DMS 273 treated with DMSO at 0.1 percent for 48 hours (cell line): ENCODE measurements at places on chromosomes 1 and 21.

GRCh38 chr1:46300673-46301405, 2.6 kb downstream of the LRRC41 start:
- DNase-seq = no peak

DNA sequence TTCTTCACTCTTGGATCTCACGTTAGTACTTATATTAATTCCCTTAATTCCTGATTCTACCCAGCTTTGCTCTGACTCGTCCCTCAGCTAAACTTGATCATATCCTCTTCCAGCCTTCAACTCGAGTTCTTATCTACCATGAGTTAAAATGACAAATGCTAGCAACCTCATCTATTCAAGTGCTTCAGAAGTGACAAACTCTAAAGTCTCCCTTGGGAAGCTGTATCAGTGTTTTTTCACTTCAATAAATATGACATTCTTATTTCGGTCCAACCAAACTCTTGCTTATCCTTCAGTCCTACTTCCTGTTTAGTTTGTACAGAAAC, 75.3 kb downstream of the FOXJ3 start:
- no peak for DNase-seq

- peak; percentile 88 for DNase-seq
Observed at GRCh38 chr1:108746382-108747170, at the start of gene STXBP3. STXBP3 (plus strand) TSS chr1:108746674; CDS start chr1:108746738, 64 bp downstream.

GRCh38 chr1:169295425-169295824, 72.2 kb downstream of the NME7 start:
- DNase-seq = no peak

DNA sequence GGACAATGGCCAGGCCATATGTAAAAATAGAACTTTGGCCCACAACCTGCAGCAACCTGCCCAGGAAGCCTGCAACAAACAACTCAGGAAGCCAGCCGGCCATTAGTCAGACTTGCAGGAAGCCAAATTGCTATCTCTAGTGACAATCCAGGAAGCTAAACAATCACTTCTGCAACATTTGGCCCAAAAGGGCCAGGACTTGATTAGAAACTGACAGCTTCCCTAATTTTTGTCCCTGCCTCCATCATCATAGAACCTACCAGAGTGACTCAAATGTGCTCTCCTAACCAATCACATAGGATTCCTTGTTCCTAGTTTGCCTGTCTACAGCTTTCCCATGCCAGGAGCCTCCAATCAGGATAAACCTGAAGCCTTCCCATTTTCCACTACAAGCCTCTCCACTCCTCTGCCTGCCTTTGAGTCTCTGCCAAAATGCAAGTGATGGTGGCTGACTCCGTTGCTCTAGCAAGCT, 639.3 kb downstream of the PTPRU start:
- DNase-seq = peak; percentile 62

DNA sequence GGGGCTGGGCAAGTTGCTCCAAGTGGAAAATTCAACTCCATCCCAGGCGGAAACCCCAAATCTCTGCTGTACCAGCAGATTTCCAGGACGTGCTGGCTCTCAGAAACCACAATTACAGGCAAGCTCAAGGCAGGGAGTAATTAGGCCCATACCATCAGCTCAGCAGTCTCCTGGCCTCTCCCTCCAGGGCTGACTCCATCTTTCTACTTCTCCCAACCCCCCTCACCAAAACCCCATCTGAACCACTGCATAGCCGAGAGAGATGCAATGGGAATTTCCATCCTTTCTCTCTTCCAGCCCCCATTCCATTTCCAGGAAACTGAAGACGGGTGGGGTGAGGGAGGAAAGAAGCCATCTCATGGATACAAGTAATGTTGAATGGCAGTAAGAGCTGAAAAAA, 41.2 kb downstream of the ARHGEF11 start:
- DNase-seq = no peak

GRCh38 chr1:223842784-223843183, 3.0 kb downstream of the TP53BP2 start:
- DNase-seq = no peak

DNA sequence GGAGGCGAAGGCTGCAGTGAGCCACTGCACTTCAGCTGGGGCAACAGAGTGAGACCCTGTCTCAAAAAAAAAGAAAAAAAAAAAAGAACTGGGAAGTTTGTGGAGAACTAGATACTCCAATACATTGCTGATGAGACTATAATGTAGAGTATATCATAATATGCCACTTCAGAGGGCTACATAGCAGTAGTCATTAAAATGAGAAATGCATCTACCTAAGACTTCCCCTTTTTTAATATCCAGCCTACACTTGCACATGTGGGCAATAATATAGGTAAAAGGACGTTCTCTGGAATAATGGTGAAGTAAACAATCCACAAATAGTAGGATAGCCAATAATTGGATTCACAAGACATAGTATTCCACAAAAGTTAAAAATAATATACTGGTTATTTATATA, 311.0 kb downstream of the HLX start:
- no peak for DNase-seq

DNA sequence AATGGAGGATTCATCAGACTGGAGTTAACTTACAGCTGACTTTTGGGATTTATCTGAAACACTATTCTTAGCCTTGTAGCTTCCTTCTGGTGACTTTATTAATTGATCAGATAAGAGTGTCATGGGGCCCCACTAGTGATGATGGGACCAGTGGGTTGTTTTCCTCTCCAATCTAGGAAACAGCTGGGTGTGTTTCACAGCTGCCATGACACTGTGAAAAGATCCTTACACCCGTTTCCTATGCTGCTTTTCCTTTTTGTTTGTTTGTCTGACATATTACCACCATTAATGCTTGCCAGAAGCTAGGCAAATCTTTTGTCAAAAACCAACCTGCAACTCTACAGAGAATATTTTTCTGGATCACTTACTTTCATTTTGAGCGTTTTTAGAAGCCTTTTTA, 86.2 kb downstream of the ZBTB18 start:
- no peak for DNase-seq

DNA sequence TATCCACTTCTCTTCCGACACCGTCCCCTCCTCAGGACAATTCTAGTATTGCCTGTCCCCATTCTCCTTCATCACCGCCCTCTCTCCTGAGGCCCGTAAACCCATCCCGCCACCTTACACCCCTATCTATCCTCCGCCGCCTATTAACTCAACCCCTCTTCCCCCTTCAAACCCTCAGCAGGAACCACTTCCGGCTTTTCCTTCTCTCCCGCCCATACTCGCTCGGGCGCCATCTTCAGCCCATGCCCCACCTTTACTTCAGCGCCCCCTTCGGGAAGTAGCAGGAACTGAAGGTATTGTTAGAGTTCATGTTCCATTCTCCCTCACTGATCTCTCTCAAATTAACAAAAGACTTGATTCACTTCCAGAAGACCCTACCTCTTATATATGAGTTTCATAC, 31.6 kb downstream of the VN1R5 start:
- DNase-seq = no peak

DNA sequence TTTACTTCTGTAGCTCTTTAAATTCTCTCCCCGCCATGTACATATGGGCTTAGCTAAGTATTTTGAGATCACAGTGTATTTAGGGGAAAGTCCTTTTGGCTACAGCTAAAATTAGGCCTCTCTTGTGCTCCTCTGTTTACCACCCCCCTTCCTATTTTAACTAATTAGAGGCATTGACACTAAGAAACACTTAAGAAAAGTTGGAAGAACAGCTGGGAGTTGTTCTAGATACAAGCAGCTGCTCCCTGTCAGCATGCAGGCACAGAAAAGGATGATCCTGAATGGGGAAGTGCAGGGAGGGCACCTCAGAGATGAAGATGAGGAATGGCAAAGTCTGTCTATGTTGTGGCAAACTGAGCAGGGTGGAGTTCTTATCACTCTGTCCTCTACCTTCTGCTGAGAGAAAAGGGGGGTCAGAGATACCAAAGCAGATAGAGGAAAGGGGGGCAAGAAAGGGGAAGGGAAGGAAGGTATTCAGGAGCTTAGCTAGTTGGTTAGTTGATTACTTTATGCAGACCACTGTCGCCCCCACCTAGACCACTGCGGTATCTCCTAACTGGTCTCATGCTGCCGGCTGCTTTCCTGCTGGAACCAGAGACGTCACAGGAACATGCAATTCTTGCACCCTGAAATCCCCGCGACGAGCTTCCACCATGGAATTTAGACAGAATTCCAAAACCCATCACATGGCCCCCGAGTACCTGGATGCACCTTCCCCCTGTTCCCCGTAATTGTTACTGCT, 82.4 kb upstream of the HOOK1 start:
- DNase-seq = no peak

- no peak for DNase-seq
Observed at GRCh38 chr1:111958851-111959250, 30.6 kb downstream of the KCND3 start.

GRCh38 chr1:29673669-29674626, 437.6 kb downstream of the PTPRU start:
- no peak for DNase-seq

DNA sequence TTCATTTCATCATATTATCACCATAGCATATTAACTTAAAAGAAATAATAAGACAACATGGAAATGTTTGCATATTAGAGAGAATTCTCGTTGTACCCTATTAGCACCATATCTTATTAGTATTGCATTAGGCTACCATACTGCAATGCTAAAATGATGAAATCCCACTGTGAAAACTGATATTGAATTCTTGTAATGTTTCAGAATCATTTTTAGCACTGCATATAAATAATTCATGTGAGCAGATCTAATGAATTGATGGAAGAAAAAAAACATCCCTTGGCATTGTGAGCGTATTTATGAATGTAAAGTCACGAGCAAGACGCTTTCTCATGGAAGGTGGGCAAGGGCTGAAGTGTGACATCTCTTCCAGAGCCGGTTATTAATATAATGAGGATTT, 257.1 kb upstream of the PTBP2 start:
- no peak for DNase-seq

DNA sequence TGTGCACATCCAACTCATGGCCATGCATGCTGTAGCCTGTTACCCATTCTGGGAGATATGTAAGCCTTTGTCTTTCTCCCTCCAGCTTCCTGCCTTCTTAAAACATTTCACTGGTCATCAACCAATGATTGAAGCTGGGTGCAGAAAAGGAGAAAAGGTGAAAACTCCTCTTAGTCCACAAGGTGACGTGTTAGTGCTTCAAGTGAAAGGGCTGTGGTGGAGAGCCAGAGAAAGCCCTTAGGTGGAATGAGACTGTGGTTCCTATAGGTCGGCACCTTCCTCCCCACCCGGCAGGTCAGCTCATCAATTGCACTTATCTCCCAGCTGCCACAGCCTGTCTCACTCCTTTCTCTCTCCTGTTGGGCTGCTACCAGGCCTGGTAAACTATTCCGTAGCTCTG, 30.4 kb downstream of the ERG start:
- no peak for DNase-seq

- no peak for DNase-seq
Observed at GRCh38 chr1:234769284-234769985, 159.5 kb upstream of the IRF2BP2 start.

DNA sequence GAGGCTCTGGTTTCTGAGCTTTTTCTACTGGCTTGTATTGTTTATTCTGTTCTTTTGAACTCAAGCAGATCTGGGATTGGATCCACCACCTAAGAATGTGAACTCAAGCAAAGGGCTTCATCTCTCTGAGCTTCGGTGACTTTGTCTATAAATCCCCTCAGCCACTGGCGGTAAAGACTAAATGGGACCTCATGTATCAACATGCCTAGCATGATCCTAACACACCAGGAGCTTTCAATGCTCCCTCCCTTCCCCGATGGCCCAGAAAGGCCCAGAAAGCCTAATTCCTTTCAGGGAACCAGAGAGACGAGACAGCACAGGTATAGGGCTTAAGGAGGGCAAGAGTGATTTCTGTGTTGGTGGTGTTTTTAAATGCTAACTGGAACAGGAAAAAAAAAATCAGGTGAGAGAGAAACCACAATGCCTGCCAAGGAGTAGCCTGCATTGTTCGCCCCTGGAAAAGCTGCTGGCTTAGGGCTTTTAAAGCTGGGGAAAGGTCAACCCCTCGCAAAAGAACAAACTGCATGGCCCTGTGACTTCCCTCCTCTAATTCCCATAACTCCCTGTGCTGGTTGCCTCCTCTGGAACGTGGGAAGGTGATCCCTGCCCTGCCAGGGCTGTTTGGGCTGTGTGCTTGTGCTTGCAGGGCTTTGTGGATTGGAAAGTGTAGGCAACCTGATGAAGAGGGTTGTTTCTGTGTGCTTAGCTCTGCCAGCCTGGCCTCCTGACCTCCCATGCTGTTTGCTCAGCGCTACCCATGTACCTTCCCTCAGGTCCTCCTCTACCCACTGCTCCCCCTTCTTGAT, 147.0 kb downstream of the PLPP3 start:
- DNase-seq = no peak

- DNase-seq = no peak
Observed at GRCh38 chr1:60878323-60878722, 204.0 kb upstream of the NFIA start.

DNA sequence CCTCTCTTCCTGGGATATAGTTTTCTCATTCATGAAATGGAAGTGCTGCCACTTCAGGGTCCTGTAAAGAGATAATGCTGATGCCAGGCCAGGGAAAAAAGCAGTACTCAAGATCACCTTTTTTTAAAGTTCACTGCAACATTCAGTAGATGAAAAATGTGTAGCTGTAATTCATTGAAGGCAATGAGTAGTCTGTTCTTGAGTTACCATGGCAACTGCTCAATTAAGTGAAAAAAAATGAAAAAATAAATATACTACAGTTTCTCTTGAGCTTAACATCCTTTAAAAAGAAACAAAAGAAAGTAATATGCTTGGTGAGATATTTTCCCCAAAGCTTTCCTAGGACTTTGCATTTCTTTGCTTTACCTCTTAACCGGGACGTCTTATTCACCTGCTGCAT, 183.3 kb downstream of the AK5 start:
- no peak for DNase-seq

DNA sequence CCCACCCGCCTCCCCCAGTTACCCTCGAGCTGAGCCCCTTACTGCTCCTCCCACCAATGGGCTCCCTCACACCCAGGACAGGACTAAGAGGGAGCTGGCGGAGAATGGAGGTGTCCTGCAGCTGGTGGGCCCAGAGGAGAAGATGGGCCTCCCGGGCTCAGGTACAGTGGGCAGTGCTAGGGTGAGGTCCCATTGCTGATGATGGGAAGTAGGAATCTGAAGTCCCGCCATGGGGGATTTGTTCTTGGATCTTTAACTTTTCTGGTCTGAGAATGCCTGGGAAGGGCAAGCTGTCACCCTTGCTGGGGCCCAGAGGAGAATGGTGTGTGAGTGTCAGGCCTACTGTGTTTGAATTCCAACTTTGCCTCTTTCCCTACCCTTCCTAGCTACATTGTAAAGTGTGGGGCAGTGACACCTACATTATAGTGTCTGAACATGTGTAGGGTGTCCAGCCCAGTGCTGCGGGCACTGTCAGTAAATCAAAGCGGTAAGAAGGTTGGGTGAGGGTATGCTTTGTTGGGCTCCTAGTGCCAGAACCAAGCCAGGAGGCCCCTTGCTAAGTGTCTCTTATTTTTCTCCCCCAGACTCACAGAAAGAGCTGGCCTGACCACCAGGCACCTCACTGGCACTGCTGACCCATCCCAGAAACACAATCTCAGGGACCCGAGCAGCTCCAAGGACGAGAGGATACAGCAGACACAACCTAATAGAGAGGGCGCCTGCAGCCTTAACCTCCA, 44.7 kb downstream of the YARS1 start:
- DNase-seq = no peak
